ENCODE measurements at places on chromosomes 16 and 17.

DNA sequence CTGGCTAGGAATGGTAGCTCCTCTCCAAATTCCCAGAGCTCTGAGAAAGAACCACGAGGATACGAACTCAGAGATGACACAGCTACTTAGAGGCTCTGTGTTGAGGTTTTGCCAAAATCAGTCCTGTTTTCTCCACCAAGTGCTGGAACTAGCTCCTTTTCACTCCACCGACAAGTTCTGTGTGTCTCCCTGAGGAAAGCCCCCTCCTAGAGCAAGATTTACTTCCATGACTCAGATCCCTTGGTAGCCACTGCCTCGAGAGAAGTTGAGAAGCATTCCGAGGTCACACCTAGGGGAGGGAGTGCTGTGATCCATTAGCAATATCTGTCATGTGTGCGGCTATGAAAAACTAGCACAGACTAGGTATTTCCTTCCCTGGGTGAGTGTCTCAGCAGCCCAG, 30.6 kb downstream of the IL21R start:
- DNase-seq: no peak

- peak; percentile 60 for DNase-seq
Measured at GRCh38 chr16:49441366-49441780, 67.8 kb downstream of the C16orf78 start.

- DNase-seq: no peak
Measured at GRCh38 chr16:31452631-31453106, 6.6 kb upstream of the ARMC5 start.

DNA sequence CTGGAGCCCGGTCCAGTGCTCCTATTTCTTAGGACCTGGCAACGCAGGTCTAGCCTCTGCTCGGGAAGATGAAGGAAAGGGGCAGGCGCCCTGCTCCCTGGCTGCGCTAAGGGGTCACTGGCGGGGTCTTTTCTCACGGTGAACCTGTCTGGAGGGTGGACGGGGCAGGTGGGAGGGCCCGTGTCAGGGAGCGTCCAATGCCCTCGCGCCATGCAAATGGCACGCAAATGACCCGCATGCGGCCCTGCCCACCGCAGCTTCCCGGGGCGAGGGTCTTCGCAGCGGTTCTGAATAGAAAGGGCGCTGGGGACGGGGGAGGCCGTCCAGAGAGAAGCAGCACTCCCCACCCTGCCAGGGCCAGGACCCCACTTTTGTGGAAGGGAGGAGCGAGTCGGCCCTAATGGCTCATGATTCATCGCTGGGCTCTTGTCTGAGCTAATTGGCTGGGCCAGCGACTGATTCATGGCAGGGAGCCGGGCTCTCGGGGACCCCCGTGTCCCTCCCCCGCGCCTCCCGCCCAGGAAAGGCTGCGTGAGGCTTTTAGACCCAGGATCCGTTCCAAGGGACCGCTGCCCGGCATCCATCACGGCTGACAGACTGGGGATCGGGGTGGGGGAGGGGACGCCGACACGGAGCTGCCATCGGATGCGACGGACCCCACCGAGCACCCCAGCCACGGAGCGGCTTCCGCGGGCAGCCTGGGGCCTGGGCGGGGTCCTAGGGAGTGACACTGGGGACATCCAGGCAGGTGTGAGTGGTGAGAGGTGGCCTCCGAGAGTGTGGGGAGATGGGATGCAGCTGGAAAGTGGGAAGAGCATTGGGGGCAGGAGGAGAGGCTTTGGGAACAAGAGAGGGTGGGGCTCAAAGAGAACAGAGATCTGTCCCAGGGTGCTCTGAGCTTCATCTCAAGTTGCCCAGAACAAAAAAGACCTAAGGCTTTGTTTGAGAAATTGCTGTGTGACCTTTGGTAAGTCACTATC, 25.0 kb upstream of the NGFR start:
- no peak for DNase-seq

GRCh38 chr16:85633888-85634287, 20.8 kb downstream of the GSE1 start:
- DNase-seq: no peak

- no peak for DNase-seq
Measured at GRCh38 chr17:73588891-73589290, 55.4 kb downstream of the SDK2 start.
